Activated T-helper 1 cell treated with anti-CD3 and anti-CD28 coated beads, Interleukin-12 subunit alpha, Interleukin-12 subunit beta, Interleukin-2, Interleukin-4 antibody, amounts not matched to agents 30 ng/mL and 10 ng/mL and 1 ng/mL, durations not matched to agents 14 hours and 24 hours and 36 hours (primary cell): ENCODE measurements at places on chromosomes 3 and 15.

DNA sequence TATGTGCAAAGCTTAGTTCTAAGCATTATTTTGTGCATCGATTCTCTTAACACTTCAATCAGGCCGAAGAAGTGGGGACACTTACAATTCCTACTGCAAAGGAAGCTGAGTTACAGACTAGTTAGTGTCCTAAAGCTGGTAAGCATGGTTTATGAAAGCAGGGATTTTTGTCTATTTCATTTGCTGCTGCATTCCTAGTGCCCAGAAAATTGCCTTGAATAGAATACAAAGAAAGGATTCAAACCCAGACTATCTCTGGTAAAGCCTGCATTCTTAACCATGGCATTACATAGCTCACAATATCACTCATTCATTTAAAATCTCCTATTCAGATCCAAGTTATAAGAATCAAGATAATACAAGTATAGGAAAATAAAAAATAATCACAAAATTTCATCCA, 24.4 kb upstream of the CPOX start:
- DNase-seq, result no peak

GRCh38 chr3:169813757-169814517, 1.2 kb upstream of the LRRC34 start:
- DNase-seq, result peak; percentile 71

GRCh38 chr3:108437439-108437838, 73.0 kb downstream of the MYH15 start:
- no peak for DNase-seq

DNA sequence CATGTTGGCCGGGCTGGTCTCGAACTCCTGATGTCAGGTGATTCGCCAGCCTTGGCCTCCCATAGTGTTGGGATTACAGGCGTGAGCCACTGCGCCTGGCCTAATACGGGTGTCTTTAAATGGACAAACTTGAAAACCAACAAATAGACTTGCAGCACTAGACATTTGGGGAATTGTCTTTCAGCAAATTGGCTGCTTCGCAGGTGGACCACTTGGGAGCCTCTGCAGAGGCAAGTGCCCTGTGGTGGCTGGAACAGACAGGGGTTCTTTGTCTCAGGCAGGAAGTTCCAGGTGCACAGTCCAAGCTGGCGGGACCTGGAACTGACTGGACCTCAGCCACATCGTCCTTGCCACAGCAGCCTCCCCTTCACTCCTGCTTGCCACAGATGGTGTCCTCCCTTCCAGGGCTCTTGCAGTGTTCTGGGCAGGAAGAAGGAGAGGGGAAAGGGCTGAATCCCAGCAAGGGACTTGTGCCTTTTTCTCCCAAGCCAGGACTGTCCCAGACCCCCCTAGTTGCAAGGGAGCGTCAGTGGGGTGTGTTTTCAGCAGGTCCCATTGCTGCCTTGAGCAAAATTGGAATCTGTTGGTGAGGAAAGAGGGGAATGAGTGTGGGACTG, 94.3 kb downstream of the TBC1D2B start:
- DNase-seq, result no peak

- DNase-seq, result no peak
Measured at GRCh38 chr3:5071061-5071460, 51.0 kb upstream of the ARL8B start.

DNA sequence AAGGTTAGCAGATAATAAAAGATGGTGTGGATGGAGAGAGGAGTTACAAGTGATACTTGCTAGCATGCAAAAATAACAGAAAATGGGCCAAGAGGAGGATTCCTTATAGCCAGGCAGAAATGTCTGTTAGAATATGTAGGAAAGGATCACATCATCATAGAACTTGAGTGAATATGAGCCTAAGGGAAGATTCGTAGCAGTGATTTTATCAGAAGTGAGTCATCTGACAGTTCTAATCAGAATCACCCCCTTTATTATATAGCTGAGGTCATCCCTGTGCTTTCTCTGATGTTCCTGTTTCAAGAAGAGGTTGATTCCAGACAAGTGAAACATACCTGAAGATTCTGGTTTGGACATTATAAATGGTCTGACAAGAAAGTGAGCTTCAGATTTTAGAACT, 22.9 kb downstream of the EXOG start:
- no peak for DNase-seq

DNA sequence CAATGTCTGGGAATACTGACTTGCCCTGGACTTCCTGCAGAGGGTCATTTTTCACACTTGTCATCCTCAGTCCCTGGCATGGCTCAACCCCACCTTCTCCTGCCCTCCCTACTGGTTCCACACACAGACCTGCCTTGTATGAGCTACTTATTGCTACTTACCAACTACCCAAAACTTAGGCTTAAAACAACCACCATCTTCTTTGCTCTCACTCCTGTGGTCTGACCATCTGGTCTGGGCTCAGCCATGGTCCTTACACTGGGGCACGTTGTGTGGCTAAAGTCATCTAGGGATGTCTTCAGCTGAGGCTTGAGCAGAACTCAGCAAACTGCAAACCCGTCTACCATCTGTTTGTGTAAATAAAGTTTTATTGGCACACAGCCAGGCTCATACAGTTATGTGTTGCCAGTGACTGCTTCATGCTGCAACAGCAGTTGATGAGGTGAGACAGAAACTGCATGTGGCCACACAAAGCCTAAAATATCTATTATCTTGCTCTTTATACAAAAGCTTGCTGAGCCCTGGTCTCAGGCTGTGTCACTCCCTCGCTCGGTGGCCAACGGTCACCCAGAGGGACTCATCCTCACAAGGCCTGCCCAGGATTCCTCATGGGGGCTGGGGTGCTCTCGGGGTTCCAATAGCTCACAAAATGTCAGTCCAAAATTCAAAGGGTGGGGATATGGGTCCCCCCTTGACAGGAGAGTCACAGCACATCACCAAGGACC, 43.5 kb downstream of the KLF15 start:
- DNase-seq, result no peak

- DNase-seq, result no peak
Measured at GRCh38 chr3:26484140-26484539, 138.4 kb upstream of the LRRC3B start.

DNA sequence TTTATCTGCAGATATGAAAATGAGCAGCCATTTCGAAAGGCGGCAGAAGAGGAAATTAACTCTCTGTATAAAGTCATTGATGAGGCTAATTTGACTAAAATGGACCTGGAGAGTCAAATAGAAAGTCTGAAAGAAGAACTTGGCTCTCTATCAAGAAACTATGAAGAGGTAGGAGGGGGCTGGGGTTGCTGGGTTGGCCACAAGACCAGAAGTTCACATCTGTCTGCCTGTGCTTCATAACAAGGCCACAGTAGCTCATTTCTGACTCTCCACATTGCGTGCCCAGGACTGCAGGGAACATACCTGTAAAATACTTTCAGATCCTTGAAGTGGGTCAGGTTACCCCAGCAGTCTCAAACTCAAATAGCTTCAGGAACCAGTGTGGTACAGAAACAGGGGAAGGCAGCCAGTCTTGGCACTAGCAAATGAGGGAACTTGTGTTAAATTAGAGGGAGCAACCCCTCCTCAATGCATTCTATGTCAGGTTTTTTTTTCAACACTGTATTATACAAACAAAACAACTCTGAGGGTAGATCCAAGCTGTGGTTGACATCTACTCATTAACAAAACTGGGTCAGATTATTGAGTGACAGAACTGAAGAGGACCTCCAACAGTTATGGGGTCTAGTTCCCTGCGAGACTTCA, 48.7 kb downstream of the BFSP2 start:
- DNase-seq, result peak; percentile 22

DNA sequence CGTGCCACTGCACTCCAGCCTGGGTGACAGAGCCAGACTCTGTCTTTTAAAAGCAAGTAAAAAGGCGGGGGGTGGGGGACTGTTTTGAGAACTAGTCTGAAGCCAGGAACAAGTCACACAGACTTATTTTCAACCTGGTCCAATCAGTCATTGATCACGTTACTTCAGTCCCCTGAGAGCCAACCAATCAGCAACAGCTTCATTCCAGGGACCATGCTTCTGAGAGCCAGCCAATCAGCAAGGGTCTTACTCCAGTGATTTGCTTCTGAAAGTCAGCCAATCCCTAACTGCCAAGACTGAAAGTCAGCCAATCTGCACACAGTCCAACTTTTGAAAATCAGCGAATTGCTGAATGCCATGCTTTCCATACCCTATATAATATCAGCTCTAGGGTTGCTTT, 48.6 kb upstream of the C15orf39 start:
- peak; percentile 23 for DNase-seq

GRCh38 chr15:75884041-75884440, 19.6 kb upstream of the FBXO22 start:
- no peak for DNase-seq

GRCh38 chr3:170108955-170109354, 71.2 kb downstream of the GPR160 start:
- DNase-seq, result no peak

DNA sequence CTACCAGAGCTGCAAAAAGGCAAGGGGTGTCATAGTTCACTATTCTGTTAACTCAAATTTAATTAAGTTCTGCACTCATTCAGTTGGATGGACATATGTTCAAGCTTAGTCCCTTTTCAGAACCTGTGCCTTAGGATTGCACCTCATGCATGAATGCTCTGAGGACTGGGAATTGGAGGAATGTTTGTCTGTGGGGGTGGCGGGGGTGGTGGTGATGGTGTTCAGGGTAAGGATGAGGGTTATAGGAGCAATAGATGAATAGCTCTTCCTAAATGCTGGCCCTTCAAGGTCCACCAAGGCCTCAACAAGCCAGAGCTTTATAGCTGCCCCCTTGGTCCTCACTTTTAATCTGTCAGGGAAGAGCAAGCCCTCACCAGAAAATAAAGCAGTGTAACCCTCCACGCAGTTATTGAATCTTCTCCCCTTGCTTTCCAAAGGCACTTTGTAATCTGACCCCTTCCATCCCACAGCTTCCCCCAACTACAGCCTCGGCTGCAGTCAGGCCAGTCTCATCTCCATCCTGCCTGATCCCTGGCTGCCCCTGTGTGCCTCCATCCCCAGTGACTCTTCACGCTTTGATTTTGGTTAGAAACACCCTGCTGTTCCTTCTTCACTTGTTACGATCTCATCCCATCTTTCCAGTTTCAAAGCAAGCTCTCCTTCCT, 221.6 kb upstream of the LMCD1 start:
- no peak for DNase-seq
